NCI-H2029 treated with DMSO at 0.1 percent for 48 hours (cell line): ENCODE measurements at places on chromosomes 2 and 18.

DNA sequence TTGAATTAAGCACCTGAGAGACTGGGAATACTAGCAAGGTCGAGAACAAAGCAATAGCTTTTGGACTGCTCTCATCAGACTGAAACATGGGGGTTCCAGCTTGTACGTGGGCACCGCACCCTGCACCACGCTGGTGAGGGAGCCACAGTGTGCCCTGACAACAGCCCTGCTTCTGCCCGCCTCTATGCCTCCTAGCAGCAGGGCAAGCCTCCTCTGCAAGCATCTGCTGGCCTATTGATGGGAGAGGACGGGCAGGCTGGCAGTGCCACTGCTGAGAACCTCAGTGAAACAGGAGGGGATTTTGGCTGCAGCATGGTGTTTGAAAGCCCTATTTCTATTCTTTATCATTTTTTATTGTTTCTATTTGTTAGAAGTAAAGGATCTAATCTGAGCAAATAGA is 146.1 kb upstream of the OTOS start:
- DNase-seq = no peak

- no peak for DNase-seq
Measured at GRCh38 chr2:14816069-14817060, 183.8 kb downstream of the LRATD1 start.

- DNase-seq = no peak
Measured at GRCh38 chr2:69054431-69054830, 41.5 kb downstream of the ANTXR1 start.

GRCh38 chr2:127582863-127583861 is 47.7 kb downstream of the MYO7B start:
- DNase-seq = no peak

DNA sequence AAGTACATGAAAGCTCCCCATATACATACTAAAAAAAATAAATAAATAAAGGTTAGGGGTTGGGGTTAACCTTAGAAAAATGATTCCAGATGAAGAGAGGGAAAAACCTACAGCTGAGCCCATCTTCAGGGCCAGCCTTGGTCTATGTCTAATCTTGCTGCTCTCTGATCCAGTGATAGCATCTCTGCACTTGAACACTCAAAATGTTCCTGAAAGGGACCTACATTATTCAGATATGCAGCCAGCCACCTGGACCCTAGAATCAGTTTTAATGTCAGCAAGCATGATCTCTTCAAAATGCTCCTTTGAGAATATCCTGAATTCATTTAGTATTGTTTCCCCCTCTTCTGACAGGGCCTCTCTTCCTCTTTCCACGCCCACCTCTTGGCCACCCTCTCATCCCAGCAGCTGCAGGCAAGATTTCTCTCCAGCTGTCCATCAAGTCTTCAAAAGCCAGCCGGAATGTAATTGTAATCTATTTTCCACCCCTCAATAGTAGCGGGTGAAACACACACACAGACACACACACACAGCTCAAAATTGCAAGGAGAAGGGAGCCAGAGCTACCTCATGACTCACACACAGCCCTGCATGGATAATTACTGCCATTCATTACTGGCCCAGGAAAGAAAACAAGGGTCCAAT is 135.5 kb downstream of the MYO3B start:
- no peak for DNase-seq
